ENCODE measurements at places on chromosomes 12 and 14.

DNA sequence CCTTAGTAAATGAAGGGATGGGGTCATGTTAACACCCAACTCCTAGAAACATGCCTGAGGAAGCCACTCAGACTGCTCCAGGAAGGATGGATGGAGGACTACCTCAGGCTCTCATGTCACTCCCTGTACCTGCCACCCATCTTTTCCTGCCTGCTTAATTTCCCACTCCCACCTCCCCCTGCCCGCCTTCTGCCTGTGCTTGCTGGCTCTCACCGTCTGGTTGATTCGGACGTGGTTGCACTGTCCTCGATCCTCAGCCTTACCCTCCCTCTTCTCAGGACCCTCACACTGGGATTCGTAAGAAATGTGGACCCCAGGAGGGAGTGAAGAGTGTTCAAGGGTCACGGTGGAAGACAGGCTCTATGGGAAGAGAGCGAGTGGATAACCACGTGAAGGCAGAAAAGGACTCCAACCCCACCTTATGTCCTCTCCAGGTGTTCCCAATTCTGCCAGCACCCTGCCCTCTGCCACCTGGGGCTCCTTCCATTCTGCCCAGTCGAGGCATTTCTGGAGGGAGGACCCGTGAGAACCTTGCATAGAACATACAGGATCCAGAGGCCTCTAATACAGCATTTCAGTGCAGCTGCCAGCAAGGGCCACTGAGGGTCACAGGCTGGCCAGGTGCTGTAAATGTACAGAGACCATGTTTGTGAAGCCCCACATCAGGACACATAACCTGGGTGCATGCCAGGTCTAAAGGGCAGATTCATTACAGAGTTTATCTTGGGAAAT lies 12.9 kb downstream of the ITGB7 start:
- DNase-seq = no peak

DNA sequence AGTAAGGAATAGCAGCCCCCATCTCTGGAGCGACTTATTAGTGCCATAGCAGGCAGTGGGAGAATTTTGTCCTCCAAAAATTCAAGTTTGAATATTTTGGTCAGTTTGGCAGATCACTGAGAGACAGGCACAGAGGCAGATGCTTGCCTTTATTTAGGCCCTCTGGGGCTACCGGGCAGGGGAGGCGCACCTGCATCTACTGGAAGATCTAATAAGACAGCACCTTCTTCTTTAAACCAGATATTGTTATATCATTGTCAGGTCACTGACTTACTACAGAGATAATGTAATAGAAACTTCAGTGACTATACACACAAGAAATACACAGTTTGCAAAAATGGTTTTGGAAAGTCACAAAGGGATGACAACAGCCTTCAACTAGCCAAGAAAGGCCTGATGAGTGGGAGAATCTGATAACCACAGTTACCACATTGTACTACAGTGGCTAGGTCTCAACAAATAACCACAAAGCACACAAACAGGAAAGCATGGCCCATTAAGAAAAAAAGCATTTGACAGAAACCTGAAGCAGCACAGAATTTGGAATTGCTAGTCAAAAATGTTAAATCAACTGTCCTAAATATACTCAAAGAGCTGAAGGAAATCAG lies 56.8 kb downstream of the CDK17 start:
- DNase-seq = no peak

DNA sequence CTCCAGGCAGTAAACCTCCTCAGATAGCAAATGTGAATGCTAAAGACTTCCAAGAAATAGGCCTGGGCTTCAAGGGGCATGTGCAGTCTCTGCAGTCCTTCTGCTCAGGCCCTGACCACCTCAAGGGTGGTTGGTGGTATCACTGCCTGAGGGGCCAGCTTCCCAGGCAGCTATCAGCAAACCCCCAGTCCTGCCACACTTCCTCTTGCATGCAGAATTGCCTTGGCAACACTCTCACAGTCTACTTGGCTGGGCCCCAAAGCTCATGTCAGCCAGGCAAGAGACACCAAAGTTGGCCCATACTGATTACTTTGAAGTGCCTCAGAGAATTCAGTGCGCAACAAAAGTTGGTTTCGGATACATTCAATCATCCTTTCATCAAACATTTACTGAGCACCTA lies 3.5 kb upstream of the ASB8 start:
- DNase-seq = no peak

DNA sequence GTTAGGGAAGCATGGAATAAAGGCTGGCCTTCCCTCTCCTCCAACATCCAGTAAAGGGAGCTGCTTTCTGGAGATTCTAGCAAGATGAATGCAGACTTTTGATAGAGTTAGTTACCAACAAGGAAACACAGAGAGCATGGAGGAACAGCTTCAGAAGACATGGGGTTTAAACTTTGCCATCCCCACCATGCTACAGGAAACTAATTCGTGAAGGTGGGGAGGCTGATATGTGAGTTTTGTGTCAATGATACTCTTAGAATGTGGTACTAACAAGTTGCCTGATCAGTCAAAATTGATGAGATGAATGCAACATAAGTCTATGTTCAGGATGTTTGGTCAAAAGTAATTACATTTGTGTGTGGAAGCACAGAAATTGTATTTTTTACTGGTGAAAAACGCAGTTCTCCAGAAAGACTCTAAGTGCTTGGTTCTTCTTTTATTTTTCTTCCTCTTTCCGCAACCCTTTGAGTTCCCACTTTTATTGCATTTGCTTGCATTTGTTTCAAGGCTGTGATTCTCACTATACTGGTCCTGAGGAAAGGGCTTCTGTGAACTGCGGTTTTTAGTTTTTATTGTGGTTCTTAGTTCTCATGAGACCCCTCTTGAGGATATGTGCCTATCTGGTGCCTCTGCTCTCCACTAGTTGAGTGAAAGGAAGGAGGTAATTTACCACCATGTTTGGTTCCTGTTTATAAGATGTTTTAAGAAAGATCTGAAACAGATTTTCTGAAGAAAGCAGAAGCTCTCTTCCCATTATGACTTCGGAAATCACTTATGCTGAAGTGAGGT lies at the start of gene CLEC4A:
TSS of gene CLEC4A (plus strand) at position 494 of the 789 bp plus-strand sequence. CDS start at position 756, 262 bp downstream.
- no peak for DNase-seq

GRCh38 chr12:27545665-27546064 lies 21.7 kb downstream of the PPFIBP1 start:
- no peak for DNase-seq

Data from DMS79 (cell line).